Hepatocyte (in vitro differentiated cells): ENCODE measurements at places on chromosomes 1 and 21.

DNA sequence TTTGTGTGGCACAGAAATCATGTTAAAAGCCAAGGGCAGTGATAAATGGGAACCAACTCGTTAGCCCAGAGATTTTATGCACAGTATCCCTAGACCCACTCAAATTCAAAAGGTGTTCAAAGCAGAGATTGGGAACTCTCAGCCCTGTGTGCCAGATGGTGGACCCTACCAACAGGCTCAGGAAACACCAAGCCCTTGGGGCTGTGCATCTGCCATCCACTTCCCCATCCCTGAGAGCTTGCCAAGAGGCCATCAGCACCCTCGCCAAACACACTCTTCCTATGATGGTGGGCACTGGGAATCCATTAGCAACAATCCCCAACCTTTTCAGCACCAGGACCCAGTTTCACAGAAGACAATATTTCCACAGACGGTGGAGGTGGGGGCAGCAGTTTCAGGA, 194.2 kb upstream of the NFIA start:
- no peak for DNase-seq

DNA sequence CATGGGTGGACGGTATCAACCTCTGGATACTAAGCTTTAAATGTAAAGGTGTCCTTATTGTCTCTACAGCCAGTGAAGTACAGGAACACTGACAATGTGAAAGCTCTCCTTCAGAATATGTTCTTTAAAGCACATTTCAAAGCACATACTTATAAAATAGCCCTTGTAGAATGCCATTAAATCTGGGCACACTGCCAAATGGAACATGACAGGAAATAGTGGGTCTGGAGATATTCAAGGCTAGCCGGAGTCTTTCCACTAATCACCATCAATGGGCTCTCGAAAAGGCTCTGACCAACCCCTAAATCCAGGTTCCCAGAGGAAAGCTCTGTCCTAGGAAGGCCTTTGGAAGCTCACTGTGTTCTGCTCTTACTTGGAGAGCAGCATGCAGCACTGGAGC, 46.6 kb downstream of the PLD5 start:
- DNase-seq = peak; percentile 16

- DNase-seq = no peak
Measured at GRCh38 chr1:7294636-7295035, 476.5 kb upstream of the VAMP3 start.

- no peak for DNase-seq
Measured at GRCh38 chr1:37069406-37069805, 35.1 kb upstream of the GRIK3 start.

DNA sequence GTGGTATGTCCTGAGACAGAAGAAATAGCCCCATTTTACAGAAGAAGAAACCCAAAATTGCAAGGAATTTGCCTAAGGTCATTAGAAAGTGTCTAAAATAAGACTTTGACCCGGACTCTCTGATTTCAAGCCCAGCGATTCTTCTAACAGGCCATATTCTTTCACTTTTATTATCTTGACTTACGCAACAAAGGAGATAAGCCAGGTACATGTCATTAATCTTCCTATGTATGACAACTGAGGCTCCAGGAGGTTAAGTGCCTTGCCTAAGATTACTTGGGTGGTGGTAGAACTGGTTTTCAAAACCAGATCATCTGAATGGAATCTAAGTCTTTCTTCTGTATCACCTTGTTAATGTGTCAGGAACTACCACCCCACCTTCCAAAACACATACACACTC, 124.3 kb downstream of the PBX1 start:
- DNase-seq = peak; percentile 77
